Activated naive CD4-positive, alpha-beta T cell treated with anti-CD3 and anti-CD28 coated beads for 36 hours (primary cell): ENCODE measurements at places on chromosomes 5 and 9. TPM values are rescaled to one million over a fixed set of nuclear protein-coding genes. Genes with fewer than 3 reads are reported as not detected.

GRCh38 chr9:81363916-81364480 is 325.3 kb downstream of the TLE1 start:
- no peaks in the 10 kb centered on the region for H3K36me3 ChIP-seq
- no peaks in the 10 kb centered on the region for H3K4me1 ChIP-seq
- DNase-seq = no peak
- no peak overlapping the region for H3K4me3 ChIP-seq
- H3K27ac ChIP-seq = no peak overlapping the region

GRCh38 chr9:77896269-77896937 is 135.2 kb downstream of the GNAQ start:
- no peaks in the 10 kb centered on the region for H3K27me3 ChIP-seq
- H3K4me3 ChIP-seq = no peak overlapping the region
- H3K36me3 ChIP-seq = peaks cover 8% of the 10 kb centered on the region
- no peak for DNase-seq
- no peak overlapping the region for H3K27ac ChIP-seq

Gene WNT8A
- total RNA-seq = not detected

DNA sequence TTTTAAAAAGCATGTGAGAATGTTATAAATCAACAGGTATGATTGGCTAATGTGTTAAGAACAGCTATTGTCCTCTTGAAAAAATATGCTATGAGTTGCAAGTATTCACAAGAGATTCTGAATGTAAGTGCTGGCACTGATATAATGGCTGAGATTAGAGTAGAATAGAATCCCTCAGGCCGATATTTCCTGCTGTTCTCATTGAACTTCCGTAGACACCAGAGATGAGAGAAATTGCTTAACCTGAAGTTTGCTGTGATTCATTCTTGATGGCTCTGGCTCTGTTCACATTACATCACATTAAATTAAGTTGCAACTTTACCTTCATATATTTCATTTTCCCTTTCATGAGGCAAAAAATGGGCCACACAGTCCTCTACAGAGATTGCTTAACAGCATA is 114.5 kb downstream of the BAAT start:
- H3K4me1 ChIP-seq = no peaks in the 10 kb centered on the region
- H3K4me3 ChIP-seq = no peak overlapping the region
- DNase-seq = no peak
- H3K36me3 ChIP-seq = no peaks in the 10 kb centered on the region

Gene FST
- not detected for total RNA-seq

DNA sequence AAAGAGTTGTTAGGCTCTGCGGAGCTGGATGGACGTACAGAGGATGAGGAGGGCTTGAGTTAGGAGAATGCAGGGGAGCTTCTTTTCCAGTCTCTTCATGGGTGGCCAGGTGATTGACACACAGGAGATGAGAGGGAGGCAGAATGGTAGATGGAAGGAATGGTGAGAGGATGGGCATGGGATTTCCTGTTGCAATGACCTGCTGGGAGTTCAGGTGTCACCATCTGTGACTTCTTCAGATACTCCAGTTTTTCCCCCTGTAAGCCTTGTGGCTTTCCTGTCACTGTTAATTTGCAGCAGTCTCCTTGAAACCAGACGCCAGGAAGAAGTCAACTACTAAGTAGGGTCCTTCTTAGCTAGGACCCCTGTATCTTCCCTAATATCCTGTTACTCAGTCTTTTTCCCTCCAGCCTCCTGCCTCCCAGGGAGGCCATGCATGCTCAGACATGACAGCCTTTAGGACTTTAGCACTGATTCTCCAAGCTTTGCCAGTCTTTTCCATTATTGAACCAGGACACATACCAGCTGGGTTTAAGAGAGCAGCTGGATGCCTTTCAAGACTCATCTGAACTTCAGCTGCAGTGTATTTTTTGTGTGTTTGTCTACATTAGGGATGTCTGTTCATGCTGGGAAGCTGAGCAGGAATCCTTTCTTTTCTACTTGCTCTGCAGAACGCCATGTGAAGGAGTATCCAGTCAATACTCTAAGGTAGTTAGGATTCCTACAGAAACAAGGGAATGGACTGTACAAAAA is 67.2 kb upstream of the CD180 start:
- H3K27ac ChIP-seq = no peak overlapping the region
- H3K4me1 ChIP-seq = no peaks in the 10 kb centered on the region
- H3K36me3 ChIP-seq = no peaks in the 10 kb centered on the region
- no peaks in the 10 kb centered on the region for H3K27me3 ChIP-seq

DNA sequence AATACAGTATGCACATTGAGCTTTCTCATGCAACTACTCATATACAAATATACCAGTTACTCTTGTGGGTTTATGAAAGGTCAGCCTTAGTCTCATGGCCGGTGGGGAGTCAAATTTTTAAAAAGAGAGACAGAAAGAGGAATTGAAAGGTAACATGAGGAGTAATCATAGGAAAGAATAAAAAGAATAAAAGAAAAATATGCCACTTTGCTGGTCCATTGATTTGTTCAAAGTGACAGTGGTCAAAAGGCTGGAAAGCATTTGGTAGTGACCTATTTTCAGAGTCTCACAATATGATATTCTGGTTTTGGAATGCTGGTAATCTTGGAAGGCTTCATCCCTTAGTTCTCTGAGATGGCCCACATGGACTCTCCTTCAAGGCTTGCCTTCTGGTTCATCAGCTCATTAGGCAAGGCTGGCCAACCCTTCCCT is 67.0 kb downstream of the ZNF366 start:
- H3K27ac ChIP-seq = no peak overlapping the region
- no peaks in the 10 kb centered on the region for H3K4me1 ChIP-seq
- peaks cover 14% of the 10 kb centered on the region for H3K27me3 ChIP-seq
- DNase-seq = no peak
- H3K4me3 ChIP-seq = no peak overlapping the region
- no peaks in the 10 kb centered on the region for H3K36me3 ChIP-seq

Gene EDIL3
- not detected for total RNA-seq

DNA sequence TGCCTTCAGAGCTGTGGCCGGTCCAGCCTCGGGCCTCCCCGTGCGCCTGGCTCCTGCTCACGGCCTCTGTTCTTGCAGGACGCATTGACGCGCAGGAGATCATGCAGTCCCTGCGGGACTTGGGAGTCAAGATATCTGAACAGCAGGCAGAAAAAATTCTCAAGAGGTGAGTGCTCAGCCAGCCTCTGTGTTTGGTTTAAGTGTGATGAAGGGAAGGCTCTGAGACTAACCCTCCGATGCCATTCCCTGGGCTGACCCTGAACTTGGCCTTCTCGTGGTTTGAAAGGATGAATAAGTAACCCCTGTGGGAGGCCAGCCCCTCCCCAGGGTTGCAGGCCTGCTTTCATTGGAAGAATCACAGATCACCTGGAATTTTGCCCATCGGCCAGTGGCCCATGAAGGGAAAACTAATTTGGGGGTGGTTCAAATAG is 26.3 kb downstream of the PTGES2 start:
- H3K27ac ChIP-seq = no peak overlapping the region
- no peak overlapping the region for H3K4me3 ChIP-seq
- peaks cover 21% of the 10 kb centered on the region for H3K36me3 ChIP-seq
- no peak for DNase-seq
- H3K4me1 ChIP-seq = peaks cover 57% of the 10 kb centered on the region

DNA sequence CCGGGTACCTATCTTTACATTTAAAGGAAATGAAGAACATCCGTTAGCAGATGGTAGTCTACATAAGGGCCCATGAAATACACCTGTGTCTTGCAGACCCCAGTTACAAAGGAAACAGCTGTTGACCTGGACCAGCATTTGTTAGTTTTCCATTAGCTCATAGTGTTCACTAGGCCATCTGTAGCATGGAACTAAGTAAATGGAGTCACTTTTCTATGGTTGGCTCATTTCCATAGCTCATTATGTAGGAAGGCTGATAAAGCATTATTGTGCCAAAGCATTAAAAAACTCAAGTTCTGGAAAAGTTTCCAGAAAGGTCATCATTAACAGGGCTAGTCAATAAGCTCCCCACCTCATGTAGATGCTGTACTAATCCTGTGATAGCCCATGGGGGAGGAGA is 62.1 kb downstream of the PCSK1 start:
- H3K27me3 ChIP-seq = peaks cover 8% of the 10 kb centered on the region
- DNase-seq = no peak
- H3K36me3 ChIP-seq = no peaks in the 10 kb centered on the region
- no peaks in the 10 kb centered on the region for H3K4me1 ChIP-seq

DNA sequence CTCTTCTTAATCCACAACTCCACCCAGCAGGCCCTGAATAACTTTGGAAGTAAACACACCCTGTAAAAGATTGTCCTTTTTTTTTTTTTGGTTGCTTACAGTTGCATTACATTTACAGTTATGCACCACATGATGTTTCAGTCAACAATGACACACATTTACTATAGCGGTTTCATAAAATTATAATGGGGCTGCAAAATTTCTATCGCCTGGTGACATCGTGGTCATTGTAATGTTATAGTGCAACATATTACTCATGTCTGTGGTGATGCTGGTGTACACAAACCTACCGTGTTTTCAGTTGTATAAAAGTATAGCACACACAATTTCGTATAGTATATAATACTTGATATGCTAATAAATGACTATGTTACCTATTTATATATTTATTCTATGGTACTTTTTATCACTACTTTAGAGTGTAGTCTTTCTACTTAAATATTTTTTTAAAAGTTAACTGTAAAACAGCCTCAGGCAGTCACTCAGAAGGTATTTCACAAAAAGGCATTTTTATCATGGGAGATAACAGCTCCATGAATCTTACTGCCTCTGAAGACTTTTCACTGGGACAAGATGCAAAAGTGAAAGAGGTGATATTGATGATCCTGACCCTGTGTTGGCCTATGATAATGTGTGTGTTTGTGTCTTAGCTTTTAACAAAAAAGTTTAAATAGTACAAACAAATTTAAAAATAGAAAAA is 695.4 kb upstream of the CDH18 start:
- no peaks in the 10 kb centered on the region for H3K27me3 ChIP-seq
- peaks cover 1% of the 10 kb centered on the region for H3K36me3 ChIP-seq
- no peak overlapping the region for H3K4me3 ChIP-seq

Gene SCGB3A2
- not detected for total RNA-seq

Gene PIP5K1B
- 0.42 TPM for total RNA-seq
